Fibroblast of skin of right quadriceps (primary cell): ENCODE measurements at places on chromosomes 6 and 20.

DNA sequence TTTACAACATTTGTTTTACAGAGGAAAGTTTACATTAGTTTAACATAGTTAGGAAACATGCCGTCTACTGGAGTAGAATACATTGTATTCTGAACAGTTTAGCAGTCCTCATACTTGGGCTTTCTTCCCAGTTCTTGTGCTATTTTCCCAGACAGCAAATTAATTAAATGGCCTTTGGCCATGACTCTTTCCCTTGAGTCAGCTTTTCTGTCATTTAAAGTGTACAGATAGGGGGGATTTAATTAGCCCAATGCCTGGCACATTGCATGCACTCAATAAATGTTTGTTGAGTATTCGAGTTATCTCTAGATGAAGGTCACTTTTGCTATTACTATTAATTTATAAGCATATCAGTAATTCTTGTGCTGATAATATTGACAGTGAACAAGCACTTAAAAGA lies 1.6 kb downstream of the TMEM244 start:
- peak; percentile 38 for DNase-seq

DNA sequence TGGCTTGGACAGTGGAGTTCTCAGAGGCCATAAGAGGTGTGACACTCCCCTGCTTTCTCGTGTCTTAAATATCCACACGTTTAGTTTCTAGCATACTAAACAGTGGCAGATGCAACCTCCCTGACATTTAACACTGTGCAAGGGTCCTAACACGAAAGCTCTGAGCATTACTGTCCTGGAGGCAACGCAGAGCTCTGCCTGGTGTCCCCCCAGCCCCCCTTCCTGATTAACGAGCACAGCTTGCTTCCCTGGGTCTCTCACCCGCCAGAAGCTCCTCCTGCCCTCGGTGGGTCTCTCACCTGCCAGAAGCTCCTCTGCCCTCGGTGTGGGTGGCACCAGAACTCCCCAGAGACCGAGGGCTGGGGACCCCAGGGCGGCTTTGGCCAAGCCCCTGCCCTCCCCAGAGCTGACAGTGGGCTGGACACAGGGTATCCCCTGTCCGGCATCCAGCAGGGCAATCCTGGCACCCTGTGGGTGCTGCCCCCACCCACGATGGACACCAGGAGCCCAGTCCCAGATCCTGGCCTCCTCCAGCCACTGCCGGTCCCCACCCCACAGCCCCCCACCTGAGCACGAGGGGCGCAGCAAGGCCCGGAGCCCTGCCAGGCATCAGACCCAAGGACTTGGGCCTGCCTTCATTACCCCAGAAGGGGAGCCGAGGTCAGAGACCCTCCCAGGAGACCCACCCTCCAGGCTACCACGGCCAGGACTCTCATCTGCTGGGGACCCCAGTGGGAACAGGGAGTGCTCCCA lies 12.4 kb upstream of the KCNQ2 start:
- DNase-seq, result no peak

DNA sequence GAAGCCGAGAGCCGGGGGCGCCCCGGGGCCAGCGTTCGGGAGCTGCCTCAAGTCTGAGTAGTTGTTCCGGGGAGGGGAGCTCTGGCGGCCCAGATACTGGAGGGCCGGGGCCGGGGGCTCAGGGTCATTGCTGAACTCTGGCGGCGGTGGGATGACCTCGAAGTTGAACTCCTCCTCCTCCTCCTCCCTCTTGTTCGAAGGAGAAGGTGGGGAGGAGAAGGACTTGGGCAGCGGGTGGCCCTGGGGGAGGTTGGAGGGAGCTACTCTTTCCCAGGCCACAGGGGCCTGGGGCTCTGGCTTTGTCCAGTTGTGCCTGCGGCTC lies 37.7 kb downstream of the C6orf132 start:
- DNase-seq, result no peak

DNA sequence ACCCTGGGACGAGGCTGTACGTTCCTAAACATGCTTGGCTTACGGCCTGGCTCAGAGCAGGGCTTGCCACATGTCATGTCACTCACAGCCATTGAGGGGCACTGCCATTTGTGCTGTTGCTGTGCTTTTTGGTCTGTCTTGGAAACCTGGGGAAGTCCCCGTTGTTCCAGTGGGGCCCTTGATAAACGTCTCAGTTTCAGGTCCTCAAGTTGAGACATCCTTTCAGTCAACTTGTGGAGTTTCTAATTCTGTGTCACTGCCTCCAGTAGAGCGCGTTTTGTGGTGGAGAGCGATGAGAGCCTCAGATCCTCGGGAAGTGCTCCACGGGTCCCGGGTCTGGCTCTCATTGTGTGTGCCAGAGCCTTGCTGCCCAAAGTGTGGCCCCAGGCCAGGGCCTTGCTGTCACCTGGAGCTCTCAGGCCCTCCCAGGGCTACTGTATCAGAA lies 43.0 kb upstream of the CCR6 start:
- DNase-seq, result no peak

DNA sequence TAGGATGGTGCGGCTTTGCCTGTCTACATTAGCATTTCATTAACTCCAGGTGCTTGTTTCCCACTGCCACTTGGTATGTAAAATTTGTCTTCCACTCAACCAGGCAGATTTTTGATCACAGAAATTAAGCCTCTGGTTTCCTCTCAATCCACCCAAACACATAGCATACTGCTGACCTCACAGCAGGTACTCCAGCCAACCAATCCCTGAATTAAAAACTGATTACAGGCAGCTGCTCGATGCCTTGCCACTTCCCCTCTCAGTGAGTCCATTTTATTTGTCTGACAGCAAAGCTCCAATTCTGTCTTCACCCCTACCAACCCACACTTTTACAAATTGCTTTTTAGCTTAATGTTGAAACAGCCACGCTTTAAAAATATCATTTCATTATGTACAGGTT lies 95.2 kb downstream of the PLCB1 start:
- DNase-seq, result no peak

GRCh38 chr6:36033935-36034334 lies 6.3 kb downstream of the MAPK14 start:
- no peak for DNase-seq

GRCh38 chr20:64104667-64105451 lies 2.5 kb downstream of the NPBWR2 start:
- no peak for DNase-seq

- peak; percentile 53 for DNase-seq
Observed at GRCh38 chr6:31122791-31123706, 2.8 kb upstream of the CDSN start.

- DNase-seq, result no peak
Observed at GRCh38 chr6:15061908-15062515, 183.9 kb upstream of the JARID2 start.

- DNase-seq, result no peak
Observed at GRCh38 chr20:52683761-52684160, 288.4 kb upstream of the TSHZ2 start.

GRCh38 chr6:141866731-141867497 lies 265.8 kb upstream of the GJE1 start:
- no peak for DNase-seq

DNA sequence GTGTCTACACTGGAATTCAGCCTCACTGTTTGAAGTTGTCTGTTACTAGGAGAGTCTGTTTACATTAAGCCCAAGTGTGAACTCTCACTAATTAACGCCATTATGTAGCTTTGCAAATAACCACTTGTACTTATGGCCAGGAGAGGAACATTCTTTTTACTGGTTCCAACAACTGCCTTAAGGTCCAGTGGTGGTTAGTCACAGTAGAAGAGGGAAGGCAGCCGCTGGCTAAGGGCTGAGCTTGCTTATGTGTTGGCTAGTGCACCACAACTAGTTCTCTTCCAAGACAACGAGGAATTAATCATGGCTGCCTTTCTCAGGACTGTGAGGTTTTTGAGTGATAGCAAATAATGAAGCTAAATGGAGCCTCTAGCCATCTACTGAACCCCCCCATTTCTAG lies 14.9 kb upstream of the SLC22A23 start:
- peak; percentile 17 for DNase-seq

DNA sequence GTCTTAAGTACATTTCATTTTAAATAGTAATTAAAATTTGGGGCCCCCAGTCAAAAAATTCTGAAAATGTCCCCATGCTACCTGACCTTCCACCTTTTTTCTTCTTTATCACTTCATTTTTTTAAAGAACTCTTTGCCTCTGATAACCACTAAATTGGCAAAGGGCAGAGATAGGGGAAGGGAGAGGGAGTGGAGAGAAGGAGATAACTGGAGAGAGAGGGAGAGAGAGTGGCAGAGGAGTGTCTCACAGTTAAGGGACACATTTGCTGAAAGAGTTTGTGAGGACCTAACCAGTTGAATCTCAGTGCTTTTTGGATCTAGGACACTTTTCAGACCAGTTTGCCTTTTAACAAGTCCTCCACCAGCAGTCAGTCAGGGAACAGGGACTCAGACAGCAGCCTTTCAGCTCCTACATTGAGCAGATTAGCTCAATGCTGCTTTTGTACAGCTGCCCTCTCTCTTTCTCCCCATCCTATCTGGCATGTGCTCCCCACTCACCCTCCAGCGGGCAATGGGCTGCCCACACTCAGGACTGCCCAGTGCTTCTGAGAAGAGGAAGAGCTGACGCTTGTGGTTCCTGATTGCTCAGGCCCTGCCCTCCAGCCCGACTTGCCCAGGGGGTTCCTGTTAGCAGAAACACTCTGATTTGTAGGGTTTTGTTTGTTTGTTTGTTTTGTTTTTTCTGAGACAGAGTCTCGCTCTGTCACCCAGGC lies 14.4 kb downstream of the ARMC2 start:
- no peak for DNase-seq

GRCh38 chr6:154187714-154188113 lies 148.7 kb downstream of the OPRM1 start:
- no peak for DNase-seq

DNA sequence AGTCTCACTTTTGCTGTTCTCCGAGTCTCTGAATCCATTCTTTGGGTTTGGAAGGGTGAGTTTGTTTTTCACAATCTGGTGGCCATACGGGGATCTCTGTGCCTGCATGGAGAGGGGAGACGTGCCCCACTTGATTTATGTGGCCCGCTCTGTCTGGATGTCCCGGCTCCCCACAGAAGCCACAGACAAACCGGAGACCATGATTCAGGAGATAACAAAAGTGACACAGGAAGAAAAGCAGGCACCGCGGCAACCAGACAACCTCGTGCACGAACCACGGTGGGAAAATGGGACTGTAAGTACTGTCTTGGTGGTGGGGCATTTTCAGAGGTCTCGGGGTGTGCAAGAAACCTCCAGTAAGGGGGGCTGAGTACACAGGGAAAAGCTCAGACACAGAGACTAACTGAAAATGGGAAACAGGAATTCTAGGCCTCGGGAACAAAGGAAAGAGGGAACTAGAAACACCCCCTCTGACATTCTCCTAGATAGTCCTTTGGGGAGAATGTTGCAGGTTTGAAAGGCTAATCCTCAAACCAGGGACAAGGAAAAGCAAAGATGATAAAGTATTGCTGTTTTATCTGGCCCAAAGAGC lies 22.1 kb upstream of the ZNF318 start:
- peak; percentile 22 for DNase-seq

DNA sequence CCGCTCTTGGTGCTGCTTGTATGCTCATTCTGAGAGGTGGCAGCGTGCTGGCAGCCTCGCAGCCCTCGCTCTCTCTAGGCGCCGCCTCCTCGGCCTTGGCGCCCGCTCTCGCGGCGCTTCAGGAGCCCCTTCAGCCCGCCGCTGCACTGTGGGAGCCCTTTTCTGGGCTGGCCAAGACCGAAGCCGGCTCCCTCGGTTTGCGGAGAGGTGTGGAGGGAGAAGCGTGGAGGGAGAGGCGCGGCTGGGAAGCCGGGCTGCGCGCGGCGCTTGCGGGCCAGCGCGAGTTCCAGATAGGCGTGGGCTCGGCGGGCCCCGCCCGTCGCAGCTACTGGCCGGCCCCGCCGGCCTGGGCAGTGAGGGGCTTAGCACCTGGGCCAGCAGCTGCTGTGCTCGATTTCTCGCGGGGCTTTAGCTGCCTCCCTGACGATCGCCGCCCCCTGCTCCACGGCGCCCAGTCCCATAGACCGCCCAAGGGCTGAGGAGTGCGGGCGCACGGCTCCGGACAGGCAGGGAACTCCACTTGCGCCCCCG lies 19.5 kb upstream of the FAM8A1 start:
- DNase-seq, result peak; percentile 37

DNA sequence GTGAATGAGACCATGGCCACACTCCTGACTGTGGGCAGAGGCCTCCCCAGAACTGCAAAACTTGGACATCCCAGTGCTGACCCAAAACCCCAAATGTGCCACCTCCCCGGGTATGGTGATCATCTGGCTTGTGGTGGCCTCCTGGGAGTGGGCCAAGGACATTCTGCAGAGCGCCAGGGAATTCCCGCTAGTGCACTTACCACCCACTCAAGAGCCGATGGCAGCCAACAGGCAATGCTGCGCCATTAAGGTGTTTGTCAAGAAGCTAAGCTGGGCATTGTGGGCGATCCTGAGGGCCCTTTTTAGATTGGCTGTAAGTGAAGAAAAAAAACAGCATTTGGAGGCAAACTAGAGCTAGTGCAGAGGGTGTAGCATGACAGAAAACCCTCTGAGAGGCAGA lies 9.4 kb downstream of the MMP24 start:
- DNase-seq, result no peak

GRCh38 chr6:32597024-32597423 lies 7.4 kb upstream of the HLA-DRB1 start:
- no peak for DNase-seq

GRCh38 chr6:105573556-105573955 lies 170.7 kb upstream of the PREP start:
- no peak for DNase-seq

DNA sequence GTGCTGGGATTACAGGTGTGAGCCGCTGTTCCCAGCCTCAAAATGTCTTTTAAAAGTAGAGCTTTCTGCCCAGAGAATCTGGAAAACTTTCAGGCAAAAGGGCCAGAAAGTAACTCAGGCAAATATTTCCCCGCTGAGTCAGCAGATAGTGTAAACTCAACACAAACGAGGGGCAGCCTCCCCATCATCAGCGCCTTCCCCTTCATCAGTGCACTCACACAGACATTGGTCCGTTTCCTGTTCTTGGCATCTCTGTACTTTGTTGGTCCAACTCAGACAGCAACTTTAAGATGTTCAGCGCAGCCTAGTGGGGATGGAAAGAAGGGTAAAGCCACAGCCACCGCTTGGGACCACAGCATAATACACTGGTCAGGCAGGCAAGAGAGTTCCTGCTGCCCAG lies 69.5 kb downstream of the CSE1L start:
- DNase-seq, result peak; percentile 25

- no peak for DNase-seq
Observed at GRCh38 chr6:41462033-41462432, 84.1 kb upstream of the FOXP4 start.

- DNase-seq, result peak; percentile 89
Observed at GRCh38 chr20:62702895-62703852, 5.5 kb upstream of the NTSR1 start.

- DNase-seq, result peak; percentile 47
Observed at GRCh38 chr20:36461600-36462439, 79.5 kb upstream of the MYL9 start.

- DNase-seq, result no peak
Observed at GRCh38 chr6:79045966-79046365, 32.1 kb downstream of the PHIP start.

DNA sequence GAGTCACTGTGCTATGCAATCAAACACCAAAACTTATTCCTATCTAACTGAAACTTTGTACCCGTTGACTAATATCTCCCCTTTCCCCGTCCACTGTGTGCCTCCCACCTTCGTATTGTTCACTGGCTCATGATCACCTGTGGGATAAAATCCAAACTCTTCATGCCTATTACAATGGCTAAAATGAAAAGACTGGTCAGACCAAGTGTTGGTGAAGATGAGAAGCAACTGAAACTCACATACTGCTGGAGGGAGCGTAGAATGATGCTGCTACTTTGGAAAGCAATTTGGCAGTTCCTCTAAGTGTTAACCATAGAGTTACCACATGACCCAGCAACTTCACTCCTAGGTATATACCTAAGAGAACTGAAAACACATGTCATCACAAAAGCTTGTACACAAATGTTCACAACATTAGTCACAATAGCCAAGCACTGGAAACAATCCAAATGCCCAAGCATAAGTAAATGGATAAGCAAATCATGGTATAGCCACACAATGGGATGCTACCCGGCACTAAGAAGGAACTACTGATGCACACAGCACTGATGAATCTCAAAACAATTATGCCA lies 13.1 kb downstream of the RPS10 start:
- DNase-seq, result peak; percentile 39
